Activated T-helper 2 cell treated with anti-CD3 and anti-CD28 coated beads, Interferon-gamma antibody, Interleukin-2, Interleukin-4, amounts not matched to agents 10 μg/mL and 5 μg/mL and 100 μg/mL, durations not matched to agents 14 hours and 24 hours and 36 hours (primary cell): ENCODE measurements at places on chromosomes 6 and 20. TPM values are rescaled to one million over a fixed set of nuclear protein-coding genes. Genes with fewer than 3 reads are reported as not detected.

- no peak for DNase-seq
Observed at GRCh38 chr6:48568856-48569255, 457.9 kb upstream of the PTCHD4 start.

- no peak for DNase-seq
Observed at GRCh38 chr6:154602296-154602695, 91.8 kb upstream of the CNKSR3 start.

DNA sequence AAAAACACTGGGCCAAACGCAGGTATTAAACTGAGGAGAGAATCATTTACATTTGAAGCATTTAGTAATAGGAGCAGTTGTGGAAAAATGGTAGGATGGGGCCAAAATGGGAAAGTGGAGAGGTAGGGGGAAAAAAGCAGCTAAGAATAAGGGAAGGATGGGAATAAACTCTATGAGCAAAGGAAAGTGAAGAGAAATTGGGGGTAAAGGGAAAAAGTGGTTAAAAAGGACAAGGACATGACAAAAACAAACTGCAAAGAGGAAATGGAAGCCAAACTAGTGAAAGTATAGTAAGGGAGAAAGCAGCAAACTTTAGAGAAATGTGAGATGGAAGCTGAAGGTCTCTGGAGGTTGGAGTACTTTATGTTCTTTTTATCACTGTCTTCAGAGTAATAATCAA lies 6.2 kb upstream of the ZSCAN16 start:
- DNase-seq: no peak

- DNase-seq: no peak
Observed at GRCh38 chr6:90328004-90328403, 31.4 kb upstream of the BACH2 start.

GRCh38 chr20:11642866-11643265 lies 274.8 kb upstream of the BTBD3 start:
- no peak for DNase-seq

- DNase-seq: no peak
Observed at GRCh38 chr6:52725535-52726192, 37.6 kb downstream of the GSTA2 start.

GRCh38 chr6:87054143-87054833 lies 40.6 kb downstream of the CGA start:
- no peak for DNase-seq

DNA sequence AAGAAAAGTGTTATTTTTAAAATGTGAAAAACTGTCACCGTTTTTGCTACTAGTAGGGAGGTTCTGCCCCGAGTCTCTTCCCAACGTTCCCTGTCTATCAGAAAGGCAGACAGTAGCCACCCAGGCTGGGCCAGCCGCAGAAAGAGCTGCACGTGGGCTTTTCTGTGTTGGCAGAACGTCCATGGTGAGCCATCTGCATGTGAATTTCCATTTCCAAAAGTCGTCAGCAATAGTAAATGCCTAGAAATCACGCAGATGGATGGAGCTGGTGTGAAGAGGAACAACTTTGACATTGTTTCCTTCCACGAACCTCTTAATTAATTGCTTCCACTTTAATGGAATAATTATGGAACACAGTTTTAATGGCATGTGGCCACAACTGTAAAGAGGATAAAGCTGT lies 97.5 kb downstream of the FAM120B start:
- no peak for DNase-seq

DNA sequence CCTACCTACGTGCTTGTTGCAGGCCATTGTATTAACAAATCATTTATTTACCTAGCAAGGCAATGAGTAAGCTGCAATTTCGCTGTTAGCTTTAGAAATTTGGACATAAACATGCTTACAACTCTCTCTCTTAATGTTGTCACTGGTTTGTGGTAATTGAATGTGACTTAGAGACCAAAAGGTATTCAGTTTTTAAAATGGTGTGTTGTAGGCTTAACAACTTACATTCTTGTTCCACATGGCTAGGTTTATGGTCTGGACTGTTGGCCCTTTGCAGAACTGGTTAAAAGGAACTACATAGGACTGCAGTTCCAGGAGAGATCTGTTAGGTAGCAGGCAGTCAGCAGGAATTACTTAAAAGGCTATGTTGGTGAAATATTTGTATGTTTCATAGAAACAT lies 10.3 kb upstream of the CTAGE9 start:
- no peak for DNase-seq

- no peak for DNase-seq
Observed at GRCh38 chr20:32982617-32983458, 21.4 kb downstream of the SUN5 start.

MRPS18A gene
- total RNA-seq: 44.8 and 45.1 TPM in 2 replicates

SLC17A1 gene
- total RNA-seq: 0.32 and 0.34 TPM in 2 replicates

EDN3 gene
- not detected in 2 replicates for total RNA-seq

COL21A1 gene
- total RNA-seq: not detected in 2 replicates

PRRT1 gene
- total RNA-seq: 0.27 TPM in 1 of 2 replicates, not detected in the other

KIAA0408 gene
- total RNA-seq: 18.5 and 19.6 TPM in 2 replicates
